HuH-7.5 (cell line): ENCODE measurements at places on chromosomes 12 and 14.

GRCh38 chr14:99687284-99688209 is 3.4 kb downstream of the CYP46A1 start:
- no peak for DNase-seq

DNA sequence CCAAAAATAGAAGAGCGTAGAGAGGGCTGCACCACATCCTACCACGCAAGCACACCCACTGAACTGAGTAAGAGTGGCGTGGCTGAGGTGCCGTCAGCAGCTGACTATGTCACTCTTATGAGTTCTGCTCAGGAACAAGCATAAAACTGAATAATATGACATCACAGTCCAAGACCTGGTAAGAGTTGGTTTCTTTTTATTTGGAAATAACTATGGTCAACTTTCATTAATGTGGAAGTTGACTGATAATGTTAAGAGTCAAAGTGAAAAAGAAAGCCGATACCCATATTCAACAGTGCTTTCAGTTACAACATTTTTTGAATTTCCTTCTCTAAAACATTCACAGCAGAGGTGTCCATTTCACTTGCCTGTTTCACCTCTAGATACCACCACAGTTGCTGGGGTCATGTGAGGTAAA is 44.6 kb downstream of the GNS start:
- DNase-seq = no peak

DNA sequence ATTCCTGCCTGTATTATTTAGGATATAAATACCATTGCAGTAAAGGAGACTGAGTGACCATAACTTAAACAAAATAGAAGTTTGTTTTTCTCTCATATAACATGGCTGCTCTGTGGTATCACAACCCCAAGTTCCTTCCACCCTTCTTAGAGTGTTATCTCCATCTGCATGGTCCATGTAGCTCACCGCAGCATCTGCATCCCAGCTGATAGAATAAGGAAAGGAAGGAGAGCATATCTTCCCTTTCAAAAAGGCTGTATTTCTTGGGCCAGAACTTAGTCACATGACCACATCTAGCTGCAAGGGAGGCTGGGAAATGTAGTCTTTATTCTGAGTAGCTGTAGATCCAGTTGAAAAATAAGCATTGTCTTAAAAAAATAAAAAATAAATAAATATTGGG is 184.8 kb upstream of the NUDT4 start:
- DNase-seq = no peak

DNA sequence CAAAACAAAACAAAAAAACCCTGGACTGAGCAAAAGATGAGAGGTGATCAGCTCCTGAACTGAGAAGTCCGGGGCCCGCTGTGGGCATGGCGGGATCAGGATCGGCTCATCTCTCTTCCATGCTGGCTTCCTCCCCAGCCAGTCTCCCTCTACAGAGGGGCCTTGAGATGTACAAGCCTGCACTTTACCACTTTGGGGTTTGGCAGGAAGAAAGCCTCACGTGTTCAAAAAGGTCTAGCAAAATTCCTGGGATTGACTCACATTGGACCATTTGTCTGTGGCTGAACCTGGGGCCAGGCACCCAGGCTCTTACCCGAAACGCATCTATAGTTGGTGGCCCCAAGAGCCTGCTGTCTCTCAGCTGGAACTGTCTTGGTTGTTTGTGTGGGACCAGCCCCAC is 89.0 kb downstream of the SLC24A4 start:
- DNase-seq = no peak

GRCh38 chr14:105351920-105352851 is 37.6 kb downstream of the PACS2 start:
- peak; percentile 98 for DNase-seq

- DNase-seq = no peak
These were observed 145.4 kb downstream of the STXBP6 start for GRCh38 chr14:24904533-24904932.

GRCh38 chr12:69243099-69244084 is 4.0 kb downstream of the CPSF6 start:
- DNase-seq = no peak

DNA sequence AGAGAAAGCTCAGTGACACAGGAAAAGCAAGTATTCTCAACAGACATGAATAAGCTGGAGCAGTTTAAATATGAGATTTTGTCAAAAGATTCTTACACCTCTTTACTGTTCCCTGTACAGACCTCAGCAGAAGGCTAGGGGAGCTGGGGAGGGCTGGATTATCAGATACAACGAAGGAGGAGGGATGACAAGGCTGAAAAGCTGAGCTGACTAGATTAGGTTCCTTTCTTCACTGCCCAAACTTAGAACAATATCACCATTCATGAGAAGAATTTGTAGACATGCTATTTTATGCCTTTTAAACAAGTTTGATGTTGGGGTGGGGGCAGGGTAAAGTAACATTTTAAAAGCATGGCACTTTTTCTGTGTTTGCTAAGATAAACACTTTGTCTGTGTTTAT is 611.1 kb downstream of the AACS start:
- no peak for DNase-seq

DNA sequence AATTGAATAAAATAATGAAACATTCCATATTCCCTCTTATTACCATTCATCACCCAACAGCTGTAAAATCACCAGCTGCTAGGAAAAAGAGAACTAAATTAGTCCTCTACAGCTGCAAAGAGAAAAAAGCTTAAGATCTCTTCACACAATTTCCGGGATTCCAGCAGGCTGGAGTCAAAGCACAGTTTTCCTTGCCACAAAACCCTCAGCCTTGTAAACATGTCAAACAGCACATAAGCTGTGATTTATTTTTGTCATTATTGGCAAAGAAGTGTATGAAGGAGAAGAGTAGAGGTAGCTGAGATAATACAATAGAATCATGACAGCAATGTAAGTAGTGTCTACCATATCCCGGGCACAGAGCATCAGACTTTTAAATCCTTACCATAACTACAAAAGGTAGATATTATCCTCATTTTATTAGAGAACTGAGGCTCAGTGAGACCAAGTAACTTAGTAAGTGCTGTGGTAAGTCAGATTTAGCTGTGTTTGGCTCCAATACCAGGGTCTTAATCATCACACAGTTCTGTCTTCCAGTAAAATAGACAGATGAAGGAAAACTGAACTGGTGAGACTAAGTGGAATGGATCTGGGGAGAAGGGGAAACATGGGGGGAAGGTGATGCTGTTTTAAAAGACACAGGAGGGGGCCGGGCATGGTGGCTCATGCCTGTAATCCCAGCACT is 57.3 kb downstream of the NTN4 start:
- DNase-seq = no peak

- no peak for DNase-seq
These were observed 231.6 kb downstream of the RAD51B start for GRCh38 chr14:68051146-68051545.

GRCh38 chr14:89331398-89331797 is 85.6 kb downstream of the FOXN3 start:
- no peak for DNase-seq

GRCh38 chr14:51285120-51285519 is 45.1 kb downstream of the TMX1 start:
- no peak for DNase-seq

DNA sequence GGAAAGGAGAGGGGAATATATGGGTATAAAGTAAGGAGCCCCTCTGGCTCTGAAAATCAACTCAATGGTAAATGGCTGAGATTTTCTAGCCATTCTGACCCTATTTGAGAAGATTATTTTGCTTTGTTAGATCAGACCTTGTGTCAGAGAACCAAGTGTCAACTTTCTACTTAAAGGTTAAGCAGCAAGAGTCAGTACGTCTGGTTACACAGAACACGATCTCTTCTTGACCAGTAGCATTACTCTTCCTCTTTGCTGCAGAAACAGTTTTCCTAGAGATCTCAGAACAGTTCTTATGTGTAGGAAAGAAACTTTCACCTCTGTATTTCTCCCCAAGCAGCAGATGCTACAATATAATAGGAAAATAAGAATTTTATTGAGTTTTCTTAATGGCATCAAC is 47.4 kb upstream of the BTG1 start:
- no peak for DNase-seq

GRCh38 chr12:130703733-130704375 is 12.2 kb downstream of the RIMBP2 start:
- DNase-seq = no peak

- DNase-seq = no peak
These were observed 688 bp upstream of the RASSF3 start for GRCh38 chr12:64609536-64610078.

- no peak for DNase-seq
These were observed 16.5 kb downstream of the MBIP start for GRCh38 chr14:36303960-36304359.

DNA sequence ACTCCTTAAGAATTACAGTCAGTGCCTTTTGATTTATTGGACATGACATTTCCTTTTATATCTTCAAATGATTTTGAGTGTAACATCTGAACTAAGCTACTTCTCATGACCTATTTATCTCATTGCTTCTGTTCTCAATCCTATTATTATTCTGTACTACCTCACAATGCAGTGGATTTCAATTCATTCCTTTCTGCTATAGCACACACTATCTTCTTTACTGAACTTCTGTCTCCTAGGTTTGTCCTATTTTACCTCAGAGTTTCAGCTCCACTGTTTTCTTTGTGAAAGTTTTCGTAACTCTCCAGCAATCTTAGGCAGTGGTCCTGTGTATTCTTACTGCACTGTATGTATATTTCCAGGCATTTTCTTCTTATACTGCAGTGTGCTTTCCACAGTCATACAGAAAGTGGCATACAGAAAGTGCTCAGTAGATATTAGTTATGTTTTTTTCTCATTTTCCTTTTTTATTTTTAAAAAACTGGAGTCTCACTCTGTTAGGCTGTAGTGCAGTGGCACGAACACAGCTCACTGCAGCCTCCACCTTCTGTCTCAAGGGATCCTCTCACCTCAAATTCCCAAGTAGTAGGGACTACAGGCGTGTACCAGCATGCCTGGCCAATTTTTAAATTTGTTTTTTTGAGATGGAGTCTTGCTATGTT is 368.6 kb upstream of the RGS6 start:
- no peak for DNase-seq

GRCh38 chr12:105555556-105556295 is 225.2 kb downstream of the C12orf75 start:
- no peak for DNase-seq

DNA sequence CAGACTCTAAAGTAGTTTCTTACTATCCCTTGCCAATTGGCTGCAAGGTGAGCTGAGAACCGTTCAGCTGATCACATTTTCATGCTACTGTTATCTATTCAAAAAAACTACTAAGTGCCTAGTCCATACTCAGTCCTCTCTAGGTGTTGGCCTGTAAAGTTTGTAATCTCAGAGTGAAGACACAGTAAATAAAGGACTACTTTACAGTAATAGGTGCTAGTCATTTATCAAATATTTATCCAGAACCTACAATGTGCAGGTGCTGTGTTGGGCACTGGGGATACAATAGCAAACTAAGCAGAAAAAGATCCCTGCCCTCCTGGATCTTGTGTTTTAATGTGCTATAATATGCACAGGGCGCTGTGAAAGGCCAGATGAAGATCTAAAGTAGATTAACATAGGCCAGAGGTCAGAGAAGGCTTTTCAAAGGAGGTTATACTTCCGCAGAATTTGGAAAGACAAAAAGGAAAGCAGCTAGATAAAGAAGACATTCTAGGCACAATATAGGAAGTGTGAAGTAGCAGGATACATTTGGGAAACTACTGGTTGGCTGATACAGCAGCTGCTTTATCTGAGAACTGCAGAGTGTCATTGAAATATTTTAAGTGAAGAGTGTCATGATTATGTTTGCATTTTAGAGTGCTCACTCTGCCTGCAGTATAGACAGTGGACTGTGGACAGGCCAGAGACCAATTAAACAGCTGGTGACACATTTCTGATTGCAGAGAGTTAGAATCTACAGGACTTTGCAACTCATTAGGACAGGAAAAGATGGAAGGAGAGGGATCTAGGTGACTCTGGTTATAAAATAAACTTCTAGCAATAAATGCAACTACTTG is 8.0 kb upstream of the ACTR10 start:
- DNase-seq = no peak
